ENCODE measurements at places on chromosomes 1 and 21.
A peak's percentile ranks its signal among the peaks of the same experiment; 100 is the strongest.

DNA sequence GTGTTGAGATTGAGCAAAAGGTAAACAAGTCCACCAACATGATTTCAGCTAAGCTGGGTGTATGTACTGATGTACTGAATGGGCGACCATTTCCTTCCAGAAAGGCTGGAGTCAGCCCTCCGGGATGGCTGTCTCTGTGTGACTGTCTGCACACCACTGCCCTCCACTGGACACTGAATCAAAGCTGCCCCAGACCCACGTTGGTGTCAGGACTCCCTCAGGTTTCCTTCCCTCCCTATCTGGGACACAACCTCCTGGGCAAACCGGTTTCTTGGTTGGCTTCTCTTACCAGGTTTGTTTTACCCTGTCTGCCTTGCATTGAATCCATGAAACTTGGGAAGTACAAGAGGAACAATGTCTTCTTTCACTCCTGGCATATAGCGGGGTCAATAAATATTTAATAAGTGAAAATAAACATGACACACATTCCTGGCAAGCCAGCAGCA is 5.3 kb upstream of the SRP9 start:
- DNase-seq, result peak; percentile 87

DNA sequence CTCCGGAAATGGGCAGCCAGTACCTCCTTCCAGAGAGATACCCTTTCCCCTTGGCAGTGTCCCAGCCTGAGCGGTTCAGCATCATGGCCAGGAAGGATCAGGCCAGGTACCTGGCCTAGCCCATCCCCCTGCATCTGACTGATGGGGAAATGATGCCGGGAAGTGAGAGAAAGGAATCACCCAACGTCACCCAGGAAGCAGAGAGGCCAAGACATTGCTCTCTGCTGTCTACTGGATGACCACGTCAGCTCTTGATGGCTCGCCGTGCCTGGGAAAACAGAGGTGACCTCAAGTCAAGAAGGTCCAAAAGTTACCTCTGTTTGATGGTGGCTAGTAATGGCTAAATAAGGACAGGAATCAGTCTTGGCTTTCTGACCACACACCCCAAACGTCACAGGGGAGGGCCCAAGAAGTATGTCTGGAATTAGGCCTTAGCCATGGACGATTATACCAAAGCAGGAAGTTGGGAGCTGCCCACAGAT is 79.0 kb downstream of the MRPL37 start:
- DNase-seq, result no peak

- DNase-seq, result no peak
Measured at GRCh38 chr1:81044708-81045107, 756.0 kb upstream of the ADGRL2 start.

- no peak for DNase-seq
Measured at GRCh38 chr1:107997866-107998265, 32.9 kb upstream of the VAV3 start.

DNA sequence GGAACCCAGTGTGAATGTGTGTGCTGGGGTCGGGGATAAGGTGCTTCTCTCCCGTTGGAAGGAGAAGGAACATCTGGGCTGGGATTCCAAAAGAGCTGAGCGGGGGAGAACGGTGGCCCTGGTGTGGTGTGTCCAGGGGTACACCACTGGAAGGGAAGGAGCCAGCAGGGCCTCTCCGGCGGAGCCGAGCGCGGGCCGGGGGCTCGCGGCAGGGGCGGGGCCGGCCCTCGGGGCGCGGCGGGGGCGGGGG is 231 bp upstream of the RPS6KA1 start:
- no peak for DNase-seq

DNA sequence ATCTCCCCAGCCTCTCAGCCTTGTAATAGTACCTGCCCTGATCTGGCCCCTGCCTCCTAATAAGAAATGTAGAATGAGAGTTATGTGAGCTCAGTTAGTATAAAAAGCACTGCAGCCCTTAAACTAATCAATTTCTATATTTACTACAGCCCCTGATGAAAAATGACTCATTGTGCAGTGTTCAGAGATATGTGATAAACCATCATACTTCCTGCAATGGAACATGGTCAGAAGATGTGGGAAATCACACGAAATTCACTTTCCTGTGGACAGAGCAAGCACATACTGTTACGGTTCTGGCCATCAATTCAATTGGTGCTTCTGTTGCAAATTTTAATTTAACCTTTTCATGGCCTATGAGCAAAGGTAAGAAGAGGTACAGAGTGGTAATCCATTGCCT is 176.8 kb upstream of the PDE4B start:
- DNase-seq, result no peak

- DNase-seq, result peak; percentile 77
Measured at GRCh38 chr1:156504438-156504813, 3.9 kb upstream of the MEF2D start.

- no peak for DNase-seq
Measured at GRCh38 chr1:23422241-23422877, 2.2 kb downstream of the TCEA3 start.

DNA sequence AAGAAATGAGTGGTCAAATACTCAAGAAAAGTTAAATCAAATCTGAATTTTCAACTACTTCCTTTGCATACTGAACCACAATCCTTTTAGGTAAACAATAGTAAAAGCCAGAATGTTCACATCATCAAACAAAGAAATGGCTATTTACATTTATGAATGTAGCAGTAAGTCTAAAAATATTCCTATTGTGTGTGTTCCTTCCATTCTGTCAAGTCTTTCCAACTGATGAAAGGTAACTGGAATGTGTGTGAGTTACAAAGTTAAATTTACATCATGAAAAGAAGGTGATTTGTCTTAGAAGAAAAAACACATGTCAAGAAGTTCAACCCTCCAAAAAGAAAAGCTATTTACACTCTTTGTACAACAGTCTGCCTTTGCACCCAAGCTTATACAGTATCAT is 203.1 kb downstream of the SIPA1L2 start:
- no peak for DNase-seq

- no peak for DNase-seq
Measured at GRCh38 chr1:221521686-221522085, 220.2 kb downstream of the DUSP10 start.

GRCh38 chr1:156884560-156885184 is 8.8 kb upstream of the PEAR1 start:
- no peak for DNase-seq

DNA sequence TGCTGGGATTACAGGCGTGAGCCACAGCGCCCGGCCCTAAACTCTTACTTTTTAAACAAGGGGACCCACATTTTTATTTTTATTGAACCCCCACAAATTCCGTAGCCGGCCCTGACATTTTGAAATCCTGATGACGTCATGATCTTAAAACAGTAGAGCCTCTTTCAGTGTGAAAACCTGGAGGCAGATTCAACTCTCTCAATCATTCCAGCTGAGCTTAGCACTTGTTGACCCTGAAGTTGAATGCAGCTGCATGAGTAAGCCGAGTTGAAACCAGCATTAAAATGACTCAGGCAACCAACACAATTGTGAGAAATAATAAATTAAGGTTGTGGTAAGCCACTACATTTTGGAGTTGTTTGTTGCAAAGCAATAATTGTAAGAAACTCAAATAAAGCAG is 93.9 kb upstream of the ADGRL4 start:
- no peak for DNase-seq

DNA sequence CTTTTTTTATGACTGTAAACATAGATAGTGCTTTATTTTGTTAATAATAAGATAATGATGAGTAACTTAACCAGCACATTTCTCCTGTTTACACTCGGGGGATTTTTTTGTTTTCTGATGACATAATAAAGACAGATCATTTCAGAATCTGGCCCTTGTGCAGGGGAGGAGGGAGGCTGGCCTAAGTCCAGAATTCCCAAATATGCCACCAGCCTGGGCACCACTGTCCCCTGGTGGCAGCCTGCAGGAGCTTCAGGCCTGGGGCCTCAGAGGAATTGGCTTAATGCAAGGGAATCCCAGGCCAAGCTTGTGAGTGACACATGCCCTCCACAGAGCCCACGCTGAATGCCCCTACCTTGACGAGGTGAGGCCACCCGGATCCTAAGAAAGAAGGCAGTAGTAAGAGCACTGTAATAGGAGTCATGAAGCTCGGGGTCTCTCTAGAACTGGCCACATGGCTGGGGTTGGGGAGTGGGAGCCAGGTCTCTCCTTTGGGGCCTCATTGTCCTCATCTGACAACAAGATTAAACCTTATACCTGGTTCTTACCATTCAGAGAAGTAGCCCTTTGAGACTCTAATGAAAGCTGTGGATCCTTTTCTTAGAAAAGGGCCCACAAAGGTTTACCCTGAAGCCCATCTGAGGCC is 24.1 kb downstream of the ETNK2 start:
- DNase-seq, result peak; percentile 83

- DNase-seq, result no peak
Measured at GRCh38 chr1:223732993-223733798, 20.9 kb downstream of the CAPN2 start.

GRCh38 chr1:52553362-52554266 is 722 bp upstream of the TUT4 start:
- peak; percentile 87 for DNase-seq

GRCh38 chr1:2406451-2407041 is 5.8 kb downstream of the PEX10 start:
- no peak for DNase-seq

GRCh38 chr1:21939650-21940374 is 2.7 kb upstream of the HSPG2 start:
- no peak for DNase-seq

GRCh38 chr1:226350519-226350865 is 41.5 kb upstream of the LIN9 start:
- no peak for DNase-seq

DNA sequence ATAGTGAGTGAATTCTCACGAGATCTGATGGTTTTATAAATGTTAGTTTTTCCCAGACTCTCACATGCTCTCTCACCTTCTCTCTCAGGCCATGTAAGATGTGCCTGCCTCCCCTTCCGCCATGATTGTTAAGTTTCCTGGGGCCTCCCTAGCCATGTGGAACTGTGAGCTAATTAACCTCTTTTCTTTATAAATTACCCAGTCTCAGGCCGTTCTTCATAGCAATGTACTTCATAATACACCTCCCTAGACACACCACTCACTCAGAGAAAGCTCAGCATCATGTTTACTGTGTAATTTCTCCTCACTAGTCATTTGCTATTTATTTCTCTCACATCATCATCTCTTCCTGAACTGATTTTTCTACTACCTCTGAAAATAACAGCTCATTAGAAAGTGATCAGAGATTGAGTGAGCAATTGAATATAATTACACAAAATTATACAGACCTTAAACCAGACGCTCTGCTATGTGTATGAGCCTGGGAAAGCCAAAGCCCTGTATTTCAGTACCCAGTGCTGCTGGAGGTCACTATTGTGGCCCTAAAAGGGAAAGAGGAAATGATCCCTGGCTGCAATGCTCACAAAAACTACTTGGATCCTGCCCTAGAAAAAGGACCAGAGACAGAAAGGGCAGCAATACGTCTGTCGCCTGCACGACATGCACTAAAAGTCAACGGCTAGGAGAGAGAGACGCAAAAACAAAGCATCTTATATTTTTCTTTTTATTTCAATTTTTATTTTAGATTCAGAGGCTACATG is 284.5 kb downstream of the DSCAM start:
- DNase-seq, result peak; percentile 35

DNA sequence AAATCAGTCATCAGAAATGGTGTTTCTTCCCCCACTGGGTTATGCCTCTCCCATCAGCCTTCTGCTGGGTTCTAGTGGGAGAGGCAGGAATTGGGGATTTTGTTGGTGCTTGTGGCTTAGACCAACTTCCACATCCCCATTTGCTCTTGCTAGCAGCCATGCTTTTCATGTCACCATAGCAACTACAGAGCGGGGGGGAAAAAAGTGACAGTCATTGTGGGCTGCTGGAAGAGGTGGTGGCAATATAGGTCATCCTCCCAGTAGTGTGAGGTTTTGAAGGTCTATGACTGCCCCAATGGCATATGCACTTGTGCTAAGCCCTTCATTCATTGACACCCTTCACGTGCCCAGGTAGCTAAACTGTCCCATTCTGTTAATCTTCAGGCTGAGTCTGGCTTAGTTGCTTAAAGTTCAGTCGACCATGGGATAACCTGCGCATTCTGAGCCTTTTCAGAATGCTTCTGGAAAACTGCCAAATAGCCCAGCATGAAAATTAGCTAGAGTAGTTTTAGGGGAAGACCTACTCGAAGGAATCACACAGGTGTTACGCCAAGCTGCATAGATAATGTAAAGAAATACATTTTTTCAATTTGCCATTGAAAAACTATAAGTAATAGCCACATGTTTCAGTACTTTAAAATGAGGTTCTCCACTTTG is 53.7 kb upstream of the ZNF326 start:
- no peak for DNase-seq

DNA sequence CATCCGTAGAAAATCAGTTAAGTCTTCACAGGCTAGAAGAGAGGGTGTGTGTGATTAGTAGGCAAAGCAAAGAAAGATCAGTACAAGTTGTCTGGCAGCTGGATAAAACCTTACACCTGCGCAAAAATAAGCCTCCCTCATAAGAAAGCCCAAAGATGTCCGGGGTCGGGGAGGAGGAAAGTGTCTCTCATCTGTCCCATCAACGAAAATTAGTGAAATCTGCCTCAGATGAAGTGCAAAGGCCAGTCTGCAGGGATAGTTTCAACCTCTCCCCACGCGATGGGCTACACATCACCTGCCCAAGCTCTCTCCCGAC is 333.9 kb downstream of the SRGAP2C start:
- DNase-seq, result no peak

- no peak for DNase-seq
Measured at GRCh38 chr1:2238361-2239012, 10.4 kb downstream of the SKI start.

GRCh38 chr1:106836708-106837107 is 219.8 kb upstream of the PRMT6 start:
- DNase-seq, result no peak

- DNase-seq, result no peak
Measured at GRCh38 chr1:19616489-19616888, 27.6 kb upstream of the NBL1 start.

DNA sequence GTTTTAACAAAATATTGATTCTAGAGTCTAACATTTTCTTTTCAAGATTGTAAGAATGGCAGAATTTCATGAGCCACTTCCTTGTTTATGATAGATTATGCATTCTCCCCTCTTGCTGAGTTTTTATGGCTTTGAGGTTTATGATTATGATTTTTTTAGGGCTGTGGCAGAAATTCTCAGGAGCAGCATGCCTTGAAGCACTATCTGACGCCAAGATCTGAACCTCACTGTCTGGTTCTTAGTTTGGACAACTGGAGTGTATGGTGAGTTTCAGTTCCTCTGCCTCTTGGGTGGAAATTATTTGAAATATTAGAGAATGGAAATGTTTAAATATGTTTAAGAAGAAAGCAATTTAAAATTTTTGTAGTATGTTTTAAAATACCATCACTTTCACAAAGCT is 10.2 kb downstream of the USP16 start:
- no peak for DNase-seq

DNA sequence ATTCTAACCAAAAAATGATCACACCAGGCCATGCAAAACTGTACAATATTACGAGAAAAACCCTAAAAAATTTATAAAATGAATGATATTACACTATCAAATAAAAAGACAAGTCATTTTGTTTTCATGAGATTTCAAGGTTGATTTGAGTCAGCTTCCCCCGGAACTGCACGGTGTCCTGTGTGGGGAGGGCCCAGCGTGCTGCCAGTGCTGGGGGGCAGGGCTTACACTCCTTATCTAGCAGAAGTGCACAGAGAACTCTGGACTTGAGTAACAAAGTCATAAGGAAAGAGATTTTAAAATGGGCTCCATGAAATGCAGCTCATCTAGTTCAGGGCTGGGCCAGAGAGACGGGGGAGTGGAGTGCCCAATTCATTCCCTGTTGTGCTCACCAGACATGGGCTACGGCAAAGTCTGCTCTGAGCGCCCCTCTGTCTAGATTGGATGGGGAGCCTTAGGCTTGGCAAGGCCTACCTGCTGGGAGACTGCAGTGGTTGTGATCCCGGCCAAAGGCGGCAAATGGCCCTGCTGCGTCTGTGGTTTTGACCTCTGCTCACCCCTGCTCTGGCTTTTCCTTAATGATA is 50.1 kb downstream of the COQ8A start:
- DNase-seq, result no peak
